ENCODE measurements at places on chromosomes 7 and 10.

DNA sequence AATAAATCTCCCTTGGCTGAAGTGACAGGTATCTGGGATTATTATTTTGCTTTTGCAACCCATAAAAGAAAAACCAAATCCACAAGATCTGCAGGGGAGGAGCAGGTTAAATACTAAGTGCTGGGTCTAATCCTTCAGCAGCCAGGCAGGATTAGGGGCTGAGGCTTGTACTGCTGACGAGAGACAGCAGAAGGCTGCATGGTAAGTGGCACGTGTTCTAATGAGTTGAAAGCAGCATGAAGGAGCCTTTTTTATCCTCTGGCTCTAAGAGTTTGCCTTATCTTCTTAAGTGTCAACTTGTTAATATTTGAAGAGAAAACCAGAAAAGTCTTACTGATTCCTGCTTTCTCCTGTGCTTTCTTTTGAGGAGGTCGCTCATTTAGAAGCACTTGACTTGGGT, 50.0 kb downstream of the LYZL2 start:
- DNase-seq: no peak

DNA sequence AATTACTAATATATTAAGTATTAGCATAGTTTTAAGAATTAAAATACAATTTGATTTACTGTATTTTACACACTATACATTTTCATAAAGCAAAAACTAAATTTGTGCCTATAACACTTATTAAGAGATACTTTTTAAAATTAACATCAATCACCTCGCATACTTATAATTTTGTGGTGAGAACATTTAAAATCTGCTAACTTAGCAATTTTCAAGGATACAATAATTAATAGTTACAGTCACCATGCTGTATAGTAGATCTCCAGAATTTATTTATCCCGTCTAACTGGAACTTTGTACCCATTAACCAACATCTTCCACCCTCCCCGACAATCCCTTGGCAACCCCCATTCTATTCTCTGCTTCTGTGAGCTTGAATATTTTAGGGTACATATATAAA, 47.5 kb downstream of the RELN start:
- DNase-seq: no peak

- no peak for DNase-seq
Observed at GRCh38 chr7:30738026-30738915, 13.7 kb upstream of the INMT start.

DNA sequence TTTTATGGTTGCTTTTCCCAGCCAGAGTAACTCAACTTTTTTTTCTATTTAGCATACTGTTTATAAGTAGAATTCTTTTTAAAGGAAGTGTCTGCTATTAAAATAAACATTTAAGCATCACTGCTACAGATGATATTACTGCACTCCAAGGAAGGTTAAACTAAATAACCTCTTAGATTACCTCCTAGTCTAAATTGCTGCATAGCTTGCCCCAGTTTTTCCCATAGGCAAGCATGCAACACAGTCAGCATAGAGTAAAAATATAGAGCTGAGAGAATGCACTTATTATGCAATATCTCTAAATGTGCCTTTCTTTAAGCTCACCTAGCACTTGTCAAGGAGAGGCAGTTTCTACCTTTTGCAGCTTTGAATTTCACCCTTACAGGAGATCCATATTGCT, 1392.4 kb upstream of the CELF2 start:
- DNase-seq: no peak

- no peak for DNase-seq
Observed at GRCh38 chr7:139750459-139751095, 27.2 kb downstream of the HIPK2 start.

GRCh38 chr7:138465046-138465445, 5.0 kb downstream of the TRIM24 start:
- DNase-seq: no peak

DNA sequence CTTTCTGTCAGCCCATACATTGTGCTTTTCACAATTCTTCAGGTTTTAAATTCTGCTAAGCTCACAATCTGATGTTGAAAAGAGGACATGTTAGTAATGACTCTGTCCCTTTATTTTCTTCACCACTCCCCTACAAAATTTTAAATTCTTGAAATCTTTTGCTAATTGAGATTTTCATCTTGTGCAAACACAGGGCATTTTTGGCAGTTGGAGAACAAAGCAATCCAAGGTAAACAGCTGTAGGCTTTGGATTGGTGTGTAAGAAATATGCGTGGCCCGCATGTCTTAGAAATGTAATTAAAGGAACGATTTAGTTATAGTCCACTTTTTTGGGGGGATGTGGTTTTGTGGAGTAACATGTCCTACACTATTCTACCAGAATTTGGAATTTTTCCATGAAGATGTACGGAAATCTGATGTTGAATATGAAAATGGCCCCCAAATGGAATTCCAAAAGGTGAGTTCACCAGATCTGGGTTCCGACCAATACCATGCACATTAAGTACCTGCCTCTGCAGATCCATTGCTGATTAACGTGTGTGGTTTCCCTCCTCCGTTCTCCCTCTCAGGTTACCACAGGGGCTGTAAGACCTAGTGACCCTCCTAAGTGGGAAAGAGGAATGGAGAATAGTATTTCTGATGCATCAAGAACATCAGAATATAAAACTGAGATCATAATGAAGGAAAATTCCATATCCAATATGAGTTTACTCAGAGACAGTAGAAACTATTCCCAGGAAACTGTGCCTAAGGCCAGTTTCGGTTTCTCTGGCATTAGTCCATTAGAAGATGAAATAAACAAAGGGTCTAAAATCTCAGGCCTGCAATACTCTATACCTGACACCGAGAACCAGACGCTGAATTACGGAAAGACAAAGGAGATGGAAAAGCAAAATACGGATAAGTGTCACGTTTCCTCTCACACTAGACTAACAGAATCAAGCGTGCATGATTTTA, 181.1 kb downstream of the ARHGAP21 start:
- DNase-seq: no peak

DNA sequence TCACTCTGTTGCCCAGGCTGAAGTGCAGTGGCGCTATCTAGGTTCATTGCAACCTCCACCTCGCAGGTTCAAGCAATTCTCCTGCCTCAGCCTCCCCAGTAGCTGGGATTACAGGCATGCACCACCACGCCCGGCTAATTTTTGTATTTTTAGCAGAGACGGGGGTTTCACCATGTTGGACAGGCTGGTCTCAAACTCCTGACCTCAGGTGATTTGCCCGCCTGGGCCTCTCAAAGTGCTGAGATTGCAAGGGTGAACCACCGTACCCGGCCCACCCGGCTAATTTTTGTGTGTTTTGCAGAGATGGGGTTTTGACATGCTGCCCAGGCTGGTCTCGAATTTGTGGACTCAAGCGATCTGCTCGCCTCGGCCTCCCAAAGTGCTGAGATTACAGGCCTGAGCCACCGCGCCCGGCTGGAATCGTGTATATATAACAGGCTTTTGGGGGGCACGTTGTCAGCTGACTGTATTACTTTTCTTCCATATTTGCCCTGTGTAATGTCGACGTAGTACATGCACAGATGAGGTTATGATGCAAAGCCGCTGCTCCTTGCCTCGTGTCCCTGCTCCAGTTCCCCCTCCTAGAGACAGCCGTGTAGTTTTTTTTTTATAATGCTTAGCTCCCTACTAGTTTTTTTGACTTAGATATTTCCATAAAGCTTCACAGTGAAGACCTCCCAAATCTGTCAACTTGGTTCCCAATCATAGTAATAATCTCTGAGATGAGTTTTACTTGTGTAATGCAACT, 883 bp upstream of the TRA2A start:
- DNase-seq: no peak

GRCh38 chr7:8931906-8932646, 498.7 kb downstream of the NXPH1 start:
- DNase-seq: no peak

DNA sequence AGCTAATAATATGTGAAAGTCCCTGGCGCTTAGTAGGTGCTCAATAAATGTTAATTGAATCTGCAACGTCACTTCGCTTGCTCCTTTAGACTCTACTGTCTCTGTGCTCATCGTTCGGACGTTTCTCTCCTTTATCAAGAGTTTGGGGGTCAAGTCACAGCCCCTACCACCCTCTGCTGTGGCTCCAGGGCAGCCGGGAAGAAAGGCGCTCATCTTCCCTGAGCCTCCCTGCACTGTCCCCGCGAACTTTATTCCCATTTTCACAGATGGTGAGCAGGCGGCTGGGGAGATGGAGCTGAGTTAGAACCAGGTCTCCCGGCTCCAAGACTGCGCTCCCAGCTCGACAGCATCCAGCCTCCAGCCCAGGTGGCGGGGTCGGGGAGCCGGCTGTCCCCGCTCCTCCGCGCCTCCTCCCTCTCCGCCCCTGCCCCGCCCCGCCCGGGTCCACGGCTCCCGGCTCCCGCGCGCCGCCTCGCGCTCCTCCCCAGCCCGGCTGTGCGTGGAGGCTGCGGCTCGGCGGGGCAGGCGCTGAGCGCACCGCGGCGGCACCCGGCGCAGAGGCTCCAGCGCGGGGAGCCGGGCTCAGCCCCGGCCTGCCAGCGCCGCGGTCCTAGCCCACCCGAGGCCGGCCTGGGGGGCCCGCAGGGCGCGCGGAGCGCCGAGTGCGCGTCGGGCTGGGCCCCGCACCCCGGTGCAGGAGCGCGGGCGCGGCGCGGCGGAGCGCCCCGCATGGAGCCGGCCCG, at the start of gene CLEC2L:
CLEC2L (plus strand) TSS at position 487 of the 743 bp plus-strand sequence; CDS start at position 730, 243 bp downstream.
- DNase-seq: no peak

GRCh38 chr10:21173802-21174714, 276.9 kb upstream of the NEBL start:
- DNase-seq: no peak

GRCh38 chr7:139937715-139938114, 108.7 kb downstream of the TBXAS1 start:
- peak; percentile 44 for DNase-seq

- DNase-seq: peak; percentile 42
Observed at GRCh38 chr10:24882047-24882698, 70.2 kb downstream of the PRTFDC1 start.

- DNase-seq: no peak
Observed at GRCh38 chr7:112211348-112211907, 4.9 kb downstream of the ZNF277 start.

- DNase-seq: no peak
Observed at GRCh38 chr10:132970641-132971438, 28.5 kb upstream of the CFAP46 start.

DNA sequence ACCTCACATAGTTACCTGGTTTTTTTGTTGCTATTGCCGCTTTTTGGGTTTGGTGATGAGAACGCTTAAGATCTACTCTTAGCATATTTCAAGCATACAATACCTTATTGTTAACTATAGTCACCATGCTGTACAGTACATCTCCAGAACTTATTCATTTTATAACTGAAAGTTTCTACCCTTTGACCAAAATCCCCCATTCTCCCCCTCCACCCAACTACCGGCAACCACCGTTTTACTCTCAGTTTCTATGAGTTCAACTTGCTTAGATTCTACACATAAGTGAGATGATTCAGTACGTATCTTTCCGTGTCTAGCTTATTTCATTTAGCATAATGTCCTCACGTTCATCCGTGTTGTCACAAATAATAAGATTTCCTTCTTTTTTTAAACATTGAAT, 86.7 kb upstream of the IL6 start:
- no peak for DNase-seq

- no peak for DNase-seq
Observed at GRCh38 chr10:51203359-51203758, 129.1 kb downstream of the PRKG1 start.

- no peak for DNase-seq
Observed at GRCh38 chr10:128892005-128892404, 575.0 kb upstream of the MGMT start.

GRCh38 chr10:49191349-49191748, 3.2 kb upstream of the TMEM273 start:
- DNase-seq: no peak

GRCh38 chr10:6600224-6600987, 20.3 kb upstream of the PRKCQ start:
- DNase-seq: no peak

DNA sequence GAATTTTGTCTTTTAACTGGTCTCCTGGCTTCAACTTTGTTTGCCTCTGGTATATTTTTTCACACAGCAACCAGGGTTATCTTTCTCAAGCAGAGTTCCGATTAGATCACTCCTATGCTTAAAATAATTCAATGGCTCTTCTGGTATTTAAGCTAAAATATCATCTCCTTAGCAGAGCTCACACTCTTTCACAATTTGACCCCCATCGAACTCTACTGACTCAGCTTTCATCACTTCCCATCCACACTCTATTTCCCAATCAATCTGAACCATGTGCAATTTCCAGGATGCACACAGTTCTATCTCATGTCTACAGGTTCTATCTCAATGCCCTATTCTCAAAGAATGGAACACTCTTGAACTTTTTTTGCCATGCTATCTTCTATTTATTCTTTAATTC, 809.5 kb downstream of the GRID1 start:
- no peak for DNase-seq

GRCh38 chr10:95963991-95964389, 56.2 kb downstream of the CC2D2B start:
- DNase-seq: no peak

GRCh38 chr10:118595598-118596425, at the start of gene PRLHR:
PRLHR (minus strand) TSS chr10:118595648; CDS start chr10:118595244, 404 bp downstream.
- no peak for DNase-seq

DNA sequence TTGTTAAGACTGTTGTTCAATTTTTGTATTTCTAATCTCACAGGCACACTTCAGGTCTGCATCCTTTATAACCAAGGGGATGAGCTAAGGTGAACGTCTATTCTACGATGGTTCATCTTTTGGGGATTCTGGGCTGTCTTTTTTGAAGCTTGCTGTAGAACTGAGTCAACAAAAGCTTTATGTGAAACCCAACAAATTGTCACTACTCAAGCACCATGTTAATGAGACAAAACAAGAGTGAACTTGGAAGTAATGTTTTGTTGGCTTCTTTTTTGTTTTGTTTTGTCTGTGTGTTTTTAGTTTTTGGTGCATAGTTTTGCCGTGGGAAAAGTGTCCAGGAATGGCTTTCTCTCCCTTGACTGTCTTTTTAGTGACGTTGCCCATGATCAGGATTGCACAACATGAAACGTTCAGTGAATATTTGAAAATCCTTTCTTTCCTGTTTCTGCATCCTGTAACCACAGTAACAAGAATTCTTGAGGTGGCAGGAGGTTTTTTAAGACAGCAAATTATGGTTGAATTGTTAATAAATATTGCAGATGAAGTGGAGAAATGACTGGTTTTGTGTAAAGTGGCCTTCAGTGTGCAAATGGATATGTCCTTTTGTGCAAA, 65.6 kb downstream of the WIPF3 start:
- no peak for DNase-seq

- DNase-seq: no peak
Observed at GRCh38 chr10:11473128-11473760, 138.2 kb downstream of the USP6NL start.

- DNase-seq: no peak
Observed at GRCh38 chr7:116449950-116450349, 49.6 kb upstream of the CAV2 start.

- no peak for DNase-seq
Observed at GRCh38 chr10:100831742-100832141, 81.0 kb upstream of the SLF2 start.

DNA sequence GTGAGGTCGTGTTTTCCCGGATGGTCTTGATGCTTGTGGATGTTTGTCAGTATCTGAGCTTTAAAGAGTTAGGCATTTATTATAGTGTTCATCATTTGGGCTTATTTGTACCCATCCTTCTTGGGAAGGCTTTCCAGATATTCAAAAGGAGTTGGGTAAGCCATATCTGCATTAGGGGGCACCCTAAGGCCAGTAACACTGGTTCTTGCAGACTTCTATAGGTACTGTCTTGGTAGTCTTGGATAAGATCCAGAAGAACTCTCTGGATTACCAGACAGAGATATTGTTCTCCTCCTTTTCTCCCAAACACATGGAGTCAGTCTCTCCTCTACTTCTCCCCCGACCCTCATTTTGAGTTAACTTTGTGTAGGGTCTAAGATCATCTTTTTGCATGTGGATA, 92.8 kb downstream of the SDK1 start:
- no peak for DNase-seq
